ENCODE measurements at places on chromosomes 16 and 17.
A peak's percentile ranks its signal among the peaks of the same experiment; 100 is the strongest.

GRCh38 chr17:30477083-30477773 lies at the start of gene GOSR1:
TSS of gene GOSR1 (plus strand) at chr17:30477408. CDS start at chr17:30477434, 26 bp downstream.
- peak; percentile 91 for DNase-seq

DNA sequence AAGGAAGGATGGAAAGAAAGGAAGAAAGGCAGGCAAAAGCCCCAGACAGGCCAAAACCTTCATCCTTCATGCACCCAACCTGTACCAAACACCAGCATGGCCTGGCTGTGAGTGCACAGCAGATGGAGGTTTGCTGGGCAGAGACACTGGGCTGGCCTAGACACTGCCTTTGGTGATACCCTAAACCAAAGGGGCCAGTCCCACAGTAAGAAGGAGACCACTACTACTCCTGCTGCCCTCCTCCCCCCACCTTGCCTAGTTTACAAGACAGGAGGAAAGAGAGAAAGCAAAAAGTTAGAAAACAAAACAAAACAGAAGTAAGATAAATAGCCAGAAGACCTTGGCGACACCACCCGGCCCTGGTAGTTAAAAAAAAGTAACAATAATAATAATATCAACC lies 19.1 kb downstream of the QPRT start:
- DNase-seq: no peak

GRCh38 chr16:17628983-17629382 lies 158.2 kb upstream of the XYLT1 start:
- DNase-seq: no peak

GRCh38 chr17:38908676-38909181 lies 16.7 kb upstream of the LASP1NB start:
- no peak for DNase-seq

- DNase-seq: no peak
These were observed 41.9 kb upstream of the POLR3E start for GRCh38 chr16:22255335-22255734.

- DNase-seq: no peak
These were observed 396.5 kb upstream of the PMFBP1 start for GRCh38 chr16:72568502-72568901.
